Posterior cingulate gyrus (tissue), 11 donors: ENCODE measurements at places on chromosomes 6 and 20.

- no peak for DNase-seq
These were observed 3.3 kb downstream of the KCNS1 start for GRCh38 chr20:45097485-45098102.

- no peak for DNase-seq
These were observed 404.9 kb upstream of the SOX4 start for GRCh38 chr6:21188505-21189223.

DNA sequence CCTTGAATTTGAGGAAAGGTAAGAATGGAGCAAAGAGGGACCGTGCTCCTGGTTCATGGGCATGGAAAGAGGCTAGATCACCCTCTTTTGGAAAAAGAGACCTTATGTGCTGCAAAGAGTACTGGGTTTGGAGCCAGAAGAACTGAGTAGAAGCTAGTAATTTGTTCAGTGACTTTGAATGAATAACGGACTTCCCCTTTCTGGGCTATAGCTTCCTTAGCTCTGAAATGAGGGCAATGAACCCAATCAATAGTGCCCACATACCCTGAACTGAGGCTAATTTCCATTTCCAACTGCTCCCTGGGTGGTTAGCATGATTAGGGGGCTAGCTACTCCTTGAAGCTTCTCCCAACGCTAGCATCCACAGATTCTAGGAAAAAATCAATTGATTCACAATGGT lies 121.4 kb downstream of the UNC5CL start:
- DNase-seq, result no peak

DNA sequence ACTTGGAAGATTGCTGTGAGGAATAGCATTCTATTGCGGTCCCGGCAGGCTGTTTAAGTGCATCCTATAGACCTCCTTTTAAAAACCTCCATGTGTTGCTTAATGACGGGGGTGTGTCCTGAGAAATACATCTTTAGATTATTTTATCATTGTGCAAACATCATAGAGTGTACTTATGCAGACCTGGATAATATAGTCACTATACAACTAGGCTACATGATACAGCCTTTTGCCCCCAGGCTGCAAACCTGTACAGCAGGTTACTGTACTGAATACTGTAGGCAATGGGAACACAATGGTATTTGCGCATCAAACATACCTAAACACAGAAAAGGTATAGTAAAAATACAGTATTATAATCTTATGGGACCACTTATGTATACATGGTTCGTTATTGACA lies 175.6 kb downstream of the RNF144B start:
- DNase-seq, result no peak

- DNase-seq, result no peak
These were observed 40.7 kb upstream of the EYA2 start for GRCh38 chr20:46853926-46854325.

DNA sequence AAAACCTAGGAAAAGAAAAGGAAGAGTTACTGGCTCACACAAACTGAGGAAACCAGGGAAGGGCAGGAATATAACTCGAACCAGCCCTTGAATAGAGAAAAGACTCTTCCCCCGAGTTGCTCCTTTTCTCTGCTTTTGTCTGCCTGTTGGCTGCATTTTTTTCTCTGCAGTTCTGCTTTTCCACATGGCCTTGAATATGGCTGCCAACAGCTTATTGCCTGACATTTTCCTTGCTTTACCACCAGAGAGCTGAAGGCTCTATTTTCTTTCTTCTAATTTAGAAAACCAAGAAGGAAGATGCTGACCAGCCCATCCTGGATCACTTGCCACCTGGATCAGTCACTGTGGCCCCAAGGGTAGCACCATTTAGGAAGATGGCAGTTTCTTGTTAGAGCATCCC lies 164.8 kb upstream of the MAN1A1 start:
- DNase-seq, result no peak

DNA sequence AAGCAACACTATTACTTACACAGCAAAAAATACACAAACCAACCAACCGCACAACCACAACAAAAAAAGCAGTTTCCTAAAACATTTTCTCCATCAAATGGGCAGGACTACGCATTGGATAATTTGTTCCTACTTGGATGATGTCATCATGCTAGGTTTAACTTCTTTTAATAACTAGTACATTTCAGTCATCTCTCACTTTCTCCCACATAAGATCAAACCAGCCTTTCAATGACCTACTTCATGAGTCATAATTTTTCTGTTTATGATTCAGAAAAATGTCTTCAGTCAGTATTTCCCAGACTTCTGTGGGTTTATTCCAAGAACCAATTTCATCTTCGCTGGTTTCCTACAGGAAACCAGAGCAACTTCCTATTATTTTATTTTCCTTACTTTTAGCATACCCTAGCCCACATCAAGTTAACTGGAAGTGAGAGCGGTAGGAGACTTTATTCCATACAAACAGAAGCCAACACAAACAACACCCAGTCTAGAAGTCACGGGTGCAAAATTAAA lies 134.2 kb downstream of the GMDS start:
- DNase-seq, result no peak

GRCh38 chr20:32031007-32031958 lies 20.8 kb upstream of the HCK start:
- DNase-seq, result peak; percentile 60
